ENCODE measurements at places on chromosomes 4 and X. TPM values are rescaled to one million over a fixed set of nuclear protein-coding genes. Genes with fewer than 3 reads are reported as not detected.

PABPC4L gene
- total RNA-seq = 1.3 TPM

CPXCR1 gene
- total RNA-seq = not detected

CCKAR gene
- total RNA-seq = not detected

CYTL1 gene
- 0.85 TPM for total RNA-seq

HTRA3 gene
- 52.6 TPM for total RNA-seq

DNA sequence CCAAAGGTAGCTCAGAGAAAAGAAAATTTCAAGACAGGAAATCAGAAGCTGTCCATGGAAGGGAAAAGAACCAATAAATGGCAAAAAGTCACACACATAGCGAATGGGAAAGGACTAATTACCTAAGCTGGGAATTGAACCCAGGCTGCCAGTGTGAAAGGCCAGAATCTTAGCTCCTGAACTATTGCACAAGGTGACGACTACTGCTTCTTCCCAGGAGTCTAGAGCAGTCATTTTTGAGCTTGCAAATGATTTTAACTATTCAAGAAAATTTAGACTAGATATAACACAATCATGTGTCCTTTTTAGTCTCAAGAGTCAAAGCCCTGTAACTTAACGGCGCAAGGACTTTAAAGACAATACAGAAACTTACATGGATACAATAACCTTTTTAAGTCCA lies 34.1 kb upstream of the ZNF81 start:
- H3K4me1 ChIP-seq = no peaks in the 10 kb centered on the region
- no peaks in the 10 kb centered on the region for H3K36me3 ChIP-seq
- DNase-seq = no peak
- H3K27me3 ChIP-seq = no peaks in the 10 kb centered on the region
- H3K4me3 ChIP-seq = no peak overlapping the region

- no peak overlapping the region for H3K27ac ChIP-seq
- H3K4me3 ChIP-seq = no peak overlapping the region
- no peaks in the 10 kb centered on the region for H3K36me3 ChIP-seq
Observed at GRCh38 chrX:40086569-40087335, 11.0 kb downstream of the BCOR start.

DNA sequence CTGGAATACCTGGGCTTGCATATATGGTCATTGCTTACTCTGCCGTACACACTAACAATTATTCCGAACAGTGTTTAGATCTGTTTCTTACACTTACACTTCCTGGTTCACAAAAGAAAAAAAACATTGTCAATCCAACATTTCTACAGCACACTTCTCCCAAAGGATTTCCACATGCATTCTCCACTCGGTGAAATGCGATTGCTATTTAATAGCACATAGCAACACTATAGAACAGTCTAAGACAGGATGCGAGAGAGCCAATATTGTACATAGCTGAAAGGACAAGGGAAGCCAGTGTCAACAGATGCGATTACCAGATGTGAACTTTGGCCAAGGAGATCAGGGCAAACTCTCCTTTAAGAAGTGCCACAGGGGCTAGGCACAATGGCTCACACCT lies 220.7 kb upstream of the GPC4 start:
- no peaks in the 10 kb centered on the region for H3K27me3 ChIP-seq
- H3K4me3 ChIP-seq = no peak overlapping the region
- H3K36me3 ChIP-seq = no peaks in the 10 kb centered on the region
- H3K4me1 ChIP-seq = no peaks in the 10 kb centered on the region

DNA sequence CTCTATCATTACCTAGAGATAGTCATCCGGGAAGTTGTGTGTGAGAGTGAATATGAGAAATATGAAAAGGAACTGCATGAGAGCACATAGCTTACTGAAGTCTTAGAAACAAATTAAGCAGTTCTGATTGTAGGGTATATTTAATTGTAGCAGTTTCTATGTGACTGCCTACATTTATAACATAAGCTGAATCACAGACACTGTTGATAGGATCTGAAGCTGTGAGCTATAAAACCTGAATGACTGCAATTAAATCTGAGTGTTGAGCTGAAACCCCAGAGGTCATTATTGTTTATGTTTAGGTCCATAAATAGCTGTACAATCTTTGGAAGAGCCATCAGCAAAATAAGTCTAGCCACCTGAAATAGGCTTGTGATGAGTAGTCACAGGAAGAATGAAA lies 210.1 kb upstream of the CXCL13 start:
- no peak overlapping the region for H3K4me3 ChIP-seq

- no peak overlapping the region for H3K4me3 ChIP-seq
- no peak for DNase-seq
- no peaks in the 10 kb centered on the region for H3K4me1 ChIP-seq
Observed at GRCh38 chrX:120690344-120690743, 60.5 kb upstream of the C1GALT1C1 start.

- H3K4me3 ChIP-seq = no peak overlapping the region
- no peaks in the 10 kb centered on the region for H3K36me3 ChIP-seq
- H3K4me1 ChIP-seq = no peaks in the 10 kb centered on the region
- H3K27me3 ChIP-seq = no peaks in the 10 kb centered on the region
Observed at GRCh38 chr4:121554382-121554781, 142.4 kb downstream of the ANXA5 start.

GRCh38 chr4:54683616-54684346 lies 26.0 kb downstream of the KIT start:
- DNase-seq = no peak
- no peaks in the 10 kb centered on the region for H3K4me1 ChIP-seq
- H3K4me3 ChIP-seq = no peak overlapping the region
- H3K27me3 ChIP-seq = no peaks in the 10 kb centered on the region
